ENCODE measurements at places on chromosomes 12 and 14. TPM values are rescaled to one million over a fixed set of nuclear protein-coding genes. Genes with fewer than 3 reads are reported as not detected.
A peak's percentile ranks its signal among the peaks of the same experiment; 100 is the strongest.

The RTN1 gene
- total RNA-seq = 10.8 TPM

The AICDA gene
- not detected for total RNA-seq

DNA sequence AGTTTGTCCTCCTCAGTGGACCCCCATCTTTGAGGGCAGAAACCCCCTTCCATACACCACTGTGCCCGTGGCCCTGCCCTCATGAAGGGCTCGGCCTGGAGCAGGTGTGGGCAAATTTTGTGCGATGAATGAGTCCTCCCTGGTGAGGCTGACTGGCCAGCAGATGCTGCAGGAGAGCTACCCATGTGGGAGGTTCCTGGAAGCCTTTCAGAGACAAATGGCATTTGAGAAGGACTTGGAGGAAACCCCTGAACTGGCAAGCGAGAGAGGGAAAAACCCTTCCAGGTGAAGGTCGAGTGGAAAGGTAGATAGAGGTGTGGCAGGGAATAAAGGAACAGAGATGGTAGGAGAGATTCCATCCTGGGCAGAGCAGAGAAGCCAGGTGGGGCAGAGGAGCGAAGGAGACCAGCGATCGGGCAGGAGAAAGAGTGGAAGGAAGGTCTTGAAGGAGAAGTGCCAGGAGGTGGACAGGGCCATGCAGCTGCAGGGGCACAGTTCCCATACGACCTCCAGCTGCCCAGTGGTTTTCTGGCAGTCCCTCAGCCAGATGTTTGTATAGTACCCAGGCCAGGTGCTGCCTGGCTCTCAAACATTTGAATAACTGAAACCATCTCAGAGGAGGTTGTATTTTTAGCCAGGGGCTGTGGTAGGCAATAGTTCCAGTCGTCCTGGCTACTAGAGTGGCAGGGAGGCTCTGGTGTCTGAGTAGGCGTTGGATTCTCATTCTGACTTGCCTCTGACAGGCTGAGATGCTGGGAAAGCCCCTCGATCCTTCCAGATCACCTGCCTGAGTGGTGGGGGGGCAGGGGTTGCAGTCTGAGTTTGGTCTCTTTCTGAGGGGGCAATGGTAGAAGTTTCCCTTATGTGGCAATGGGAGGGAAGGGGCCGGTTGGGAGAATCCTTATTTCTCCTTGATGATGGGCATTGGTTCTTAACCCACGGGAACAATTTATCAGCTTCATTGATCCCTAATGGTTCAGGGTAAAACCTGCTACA is 40.1 kb downstream of the FBXL14 start:
- DNase-seq = no peak

- no peak for DNase-seq
Measured at GRCh38 chr14:79652513-79653307, 558.6 kb downstream of the DIO2 start.

The FAIM2 gene
- 0.64 TPM for total RNA-seq

- peak; percentile 83 for DNase-seq
Measured at GRCh38 chr14:75070383-75070782, 942 bp downstream of the ZC2HC1C start.

DNA sequence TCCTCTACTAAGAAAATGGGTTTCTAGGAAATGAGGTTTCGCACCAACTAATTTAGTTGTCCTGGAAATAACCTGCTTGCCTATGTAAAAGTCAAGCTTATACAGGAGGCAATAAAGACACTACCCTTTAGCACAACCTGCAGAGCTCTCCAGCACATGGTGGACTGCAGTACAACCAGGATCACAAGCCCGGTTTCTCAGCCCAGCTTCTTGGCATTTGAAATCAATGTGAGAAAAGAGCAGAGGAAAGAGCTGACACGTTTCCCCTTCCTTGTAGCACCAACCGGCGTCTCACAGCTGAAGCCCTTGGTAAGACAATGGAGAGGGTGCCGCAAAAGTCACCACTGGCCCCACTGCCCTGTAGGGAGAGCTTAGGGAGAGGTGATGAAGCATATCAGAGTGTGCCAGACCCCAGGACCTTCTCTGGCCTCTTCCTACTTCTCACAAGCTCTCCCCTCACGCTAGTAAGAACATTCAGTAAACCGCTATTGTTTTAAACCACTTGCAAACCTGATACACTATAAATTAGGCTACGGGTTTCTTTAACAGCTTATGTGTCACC is 8.6 kb downstream of the SPTLC2 start:
- no peak for DNase-seq

The ZFHX2 gene
- 0.66 TPM for total RNA-seq

DNA sequence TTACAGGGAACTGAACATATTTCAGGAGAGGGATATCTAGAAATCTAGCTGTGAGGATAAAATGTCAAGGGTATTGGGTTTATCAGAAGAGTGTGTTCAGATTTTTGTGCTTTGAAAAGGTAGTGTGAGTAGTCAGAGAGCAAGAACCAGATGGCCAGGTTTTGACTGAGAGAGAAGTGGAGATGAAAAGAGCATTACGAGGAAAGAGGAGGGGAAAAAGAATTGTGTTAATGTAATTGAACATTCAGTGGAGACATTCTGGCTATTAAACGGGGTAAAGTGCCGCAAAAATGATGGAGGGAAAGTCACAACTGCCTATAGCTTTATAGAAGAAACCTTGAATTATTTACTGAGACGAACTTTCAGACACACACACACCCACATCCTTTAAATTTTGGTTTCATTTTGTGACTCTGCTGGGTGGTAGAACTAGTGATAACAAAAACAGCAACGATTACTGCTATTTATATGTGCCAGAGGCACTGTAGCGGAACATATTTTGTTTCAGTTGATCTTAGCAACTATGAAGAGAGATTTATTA is 213.6 kb downstream of the ERC1 start:
- DNase-seq = no peak

DNA sequence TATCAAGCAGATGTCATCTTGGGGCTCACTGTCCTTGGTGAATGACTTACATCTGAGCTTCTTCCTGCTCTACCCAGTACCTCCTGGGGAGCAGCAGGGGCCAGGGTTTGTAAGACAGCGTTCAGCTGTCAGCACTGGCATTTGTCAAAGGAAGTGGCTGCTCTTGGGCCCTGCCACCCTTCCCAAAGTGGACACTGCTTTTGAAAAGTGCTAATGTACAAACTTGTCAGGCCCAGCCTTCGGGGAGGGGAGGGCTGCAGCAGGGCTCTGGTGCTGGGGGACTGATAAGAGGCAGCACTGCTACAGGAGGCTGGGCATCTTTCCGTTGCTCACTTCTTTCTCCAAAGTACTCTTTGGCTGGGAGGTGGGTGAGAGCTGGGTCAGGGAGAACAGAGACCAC is 59.8 kb upstream of the RBM19 start:
- DNase-seq = no peak

- DNase-seq = no peak
Measured at GRCh38 chr12:666766-667308, 3.6 kb upstream of the NINJ2 start.

- no peak for DNase-seq
Measured at GRCh38 chr14:57962325-57963035, 96.6 kb upstream of the SLC35F4 start.

DNA sequence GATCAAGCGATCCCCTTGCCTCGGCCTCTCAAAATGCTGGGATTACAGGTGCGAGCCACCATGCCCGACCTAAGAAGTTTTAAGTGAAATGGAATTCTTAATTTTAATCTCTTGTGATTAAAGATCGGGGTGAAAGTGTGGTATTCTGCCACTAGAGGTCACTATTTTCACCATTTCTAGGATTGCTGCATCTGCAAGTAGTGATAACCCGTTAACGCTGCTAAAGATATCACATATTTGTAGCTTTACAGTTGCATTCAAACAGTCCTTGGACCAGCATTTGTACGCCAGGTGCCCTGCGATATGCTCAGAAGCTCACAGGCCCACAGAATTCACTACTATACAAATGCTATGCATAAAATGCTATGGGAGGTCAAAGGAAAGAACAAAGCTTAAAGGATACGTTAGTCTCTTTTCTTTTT is 19.3 kb downstream of the CCDC62 start:
- DNase-seq = no peak

DNA sequence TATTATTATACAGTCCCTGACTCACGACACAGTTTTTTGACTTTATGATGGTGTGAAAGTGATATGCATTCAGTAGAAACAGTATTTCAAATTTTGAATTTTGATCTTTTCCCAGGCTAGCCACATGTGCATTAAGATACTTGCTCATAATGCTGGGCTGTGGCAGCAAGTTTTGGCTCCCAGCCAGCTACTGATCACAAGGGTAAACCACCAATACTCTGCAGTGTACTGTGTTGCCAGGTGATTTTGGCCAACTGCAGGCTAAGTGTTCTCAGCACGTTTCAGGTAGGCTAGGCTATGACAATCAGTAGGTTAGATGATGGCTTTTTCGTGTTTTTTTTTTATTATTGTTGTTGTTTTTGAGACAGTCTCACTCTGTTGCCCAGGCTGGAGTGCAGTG is 69.4 kb upstream of the ACTN1 start:
- no peak for DNase-seq

DNA sequence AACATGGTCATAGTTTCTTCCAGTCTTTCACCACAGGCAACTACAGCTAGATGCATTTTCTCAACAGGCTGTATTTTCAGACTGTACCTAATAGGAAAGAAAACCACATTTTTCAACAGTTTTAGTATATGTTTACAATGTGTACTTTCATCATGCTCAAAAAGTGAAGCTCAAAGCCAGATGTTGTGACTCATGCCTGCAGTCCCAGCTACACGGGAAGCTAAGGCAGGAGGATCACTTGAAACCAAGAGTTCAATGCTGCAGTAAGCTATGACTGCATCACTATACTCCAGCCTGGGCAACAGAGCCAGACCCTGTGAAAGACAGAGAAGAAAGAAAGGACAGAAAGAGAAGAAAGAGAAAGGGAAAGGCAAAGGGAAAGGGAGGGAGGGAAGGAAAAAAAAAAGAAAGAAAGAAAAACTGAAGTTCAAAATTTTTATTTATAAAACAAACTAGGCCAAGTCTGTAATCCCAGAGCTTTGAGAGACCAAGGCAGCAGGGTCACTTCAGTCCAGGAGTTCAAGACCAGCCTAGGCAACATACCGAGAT is 25.5 kb downstream of the GXYLT1 start:
- no peak for DNase-seq

The PROX2 gene
- total RNA-seq = not detected

DNA sequence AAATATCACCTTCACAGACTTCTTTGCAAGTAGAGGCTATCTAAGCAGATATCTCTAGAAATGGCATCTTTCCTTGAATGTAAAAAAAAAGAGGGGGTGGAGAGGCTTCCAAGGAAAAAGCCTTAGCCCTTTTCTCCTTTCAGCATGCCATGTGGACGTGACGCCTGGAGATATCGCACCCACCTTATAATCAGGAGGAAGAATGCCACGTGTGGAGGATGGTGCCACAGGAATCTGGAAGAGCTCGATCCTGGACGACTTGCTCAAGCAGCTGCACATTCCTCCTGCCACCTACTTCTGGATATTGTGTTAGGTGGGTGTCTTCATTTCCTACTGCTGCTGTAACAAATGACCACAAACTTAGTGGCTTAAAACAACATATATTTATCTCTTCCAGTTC is 203.6 kb downstream of the NUAK1 start:
- DNase-seq = no peak

GRCh38 chr12:42587601-42588523 is 1.7 kb downstream of the PRICKLE1 start:
- no peak for DNase-seq

The KCNA1 gene
- 0.48 TPM for total RNA-seq

DNA sequence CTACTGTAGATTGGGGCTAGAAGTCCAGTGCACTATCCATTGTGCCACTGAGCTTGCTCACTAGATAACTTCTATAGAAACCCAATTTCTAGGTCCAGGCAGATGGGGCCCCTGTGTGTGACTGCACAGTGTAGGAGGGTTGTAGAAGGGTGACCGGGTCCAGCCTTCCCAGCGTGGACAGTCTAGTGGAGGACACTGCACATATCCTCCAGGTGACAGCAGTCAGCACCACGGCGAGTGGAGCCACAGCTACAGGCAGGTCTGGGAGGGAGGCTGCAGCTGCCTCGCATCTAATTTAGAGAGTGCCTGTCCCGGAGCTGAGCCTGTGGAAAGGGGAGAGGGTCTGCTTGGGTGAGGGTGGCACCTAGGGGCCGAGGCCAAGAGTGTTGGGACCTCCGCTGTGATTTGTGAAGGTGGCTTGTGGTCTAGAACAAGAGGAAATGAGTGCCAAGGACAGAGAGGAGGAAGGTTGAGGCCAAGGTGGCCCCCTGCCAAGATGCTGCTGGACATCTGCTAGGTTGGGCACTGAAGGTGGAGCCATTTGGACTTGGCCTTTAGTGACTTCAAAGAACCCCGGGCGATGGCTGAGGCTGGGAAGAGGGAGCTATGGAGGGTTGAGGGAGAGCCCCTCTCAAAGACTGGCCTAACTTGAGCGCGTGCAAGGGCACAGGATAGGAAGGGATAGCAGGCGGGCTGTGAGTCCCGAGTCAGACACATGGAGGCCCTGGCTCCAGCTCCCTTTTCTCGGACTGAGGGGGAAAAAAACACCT is 46.0 kb upstream of the TRAF3 start:
- DNase-seq = no peak

GRCh38 chr14:63045234-63045611 is at the start of gene KCNH5:
Gene KCNH5 (minus strand): TSS chr14:63045458. CDS start chr14:63045186, 272 bp downstream.
- DNase-seq = no peak
